ENCODE measurements at places on chromosomes 5 and 9.

DNA sequence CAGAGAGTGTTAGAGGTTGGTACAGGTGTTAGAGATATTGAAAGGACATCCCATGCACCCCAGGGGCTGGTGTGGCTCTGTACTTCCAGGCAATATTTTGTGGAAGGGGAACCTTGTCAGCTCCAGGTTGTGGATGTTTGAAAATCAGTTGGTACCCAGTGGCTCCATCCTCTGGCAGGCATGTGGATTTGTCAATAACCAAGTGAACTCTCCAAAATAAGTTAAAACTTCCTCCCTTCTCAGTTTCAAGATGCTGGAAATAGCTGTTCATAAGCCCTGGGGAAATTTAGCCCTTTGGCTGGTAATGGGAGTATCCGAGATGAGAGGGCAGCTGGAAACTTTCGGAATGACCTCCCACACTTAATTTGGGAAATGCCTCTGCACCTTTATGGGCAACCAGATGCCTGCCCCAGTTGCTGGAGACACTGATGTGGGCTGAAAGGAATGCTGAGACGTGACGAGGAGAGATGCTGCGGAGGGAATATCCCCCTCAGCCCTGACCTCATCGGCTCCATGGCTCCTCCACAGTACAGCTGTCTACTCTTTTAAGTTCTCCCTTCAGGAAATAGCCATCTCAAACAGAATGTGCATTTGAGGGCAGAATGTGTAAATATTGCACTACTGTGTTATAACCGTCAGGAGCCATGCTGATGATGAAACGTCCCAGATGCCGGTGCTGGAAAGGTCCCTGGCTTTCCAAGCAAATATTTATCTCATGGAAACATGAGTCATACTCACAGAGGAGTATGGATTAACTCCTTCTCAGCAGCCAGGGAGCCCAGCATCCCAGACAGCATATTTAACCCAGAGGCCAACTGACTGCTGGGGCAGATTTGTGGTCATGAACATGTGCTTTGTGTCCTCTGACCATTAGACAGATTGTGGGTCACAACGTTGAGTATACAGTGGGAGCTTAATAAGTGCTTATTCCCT is 29.5 kb downstream of the TGFBI start:
- DNase-seq: no peak

DNA sequence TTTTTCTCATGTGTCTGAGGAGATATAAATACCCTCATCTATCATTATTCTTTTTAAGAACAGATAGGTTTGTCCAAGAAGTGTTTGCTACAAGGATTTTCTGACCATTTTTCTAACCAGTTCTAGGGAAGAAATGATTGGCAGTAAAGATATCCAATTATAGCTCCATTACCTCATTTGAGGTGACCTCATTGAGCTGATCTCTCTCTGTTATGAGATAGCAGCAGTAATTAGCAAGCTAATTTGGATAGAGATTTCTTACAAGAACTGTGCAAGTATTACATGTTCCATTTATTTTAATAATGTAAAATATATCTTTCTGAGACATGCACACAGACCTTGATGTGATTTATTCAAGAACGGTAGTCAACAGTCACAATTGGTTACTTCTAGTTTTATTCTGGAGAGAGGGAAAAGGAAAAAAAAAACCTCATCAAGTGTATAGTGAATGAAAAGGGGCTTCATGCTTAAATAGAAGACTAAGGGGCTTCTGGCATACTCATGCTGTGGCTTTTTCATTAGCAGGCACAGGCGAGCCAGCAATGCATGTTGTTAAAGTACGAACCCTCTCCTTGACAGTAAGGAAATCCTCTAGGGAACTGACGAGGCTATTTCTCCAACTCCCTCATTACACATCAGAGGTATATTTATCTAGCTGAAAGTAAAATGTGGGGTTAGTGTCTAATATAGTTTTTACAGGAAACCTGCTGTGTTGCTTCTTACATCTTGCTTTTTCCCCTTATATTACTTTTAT is 127.3 kb downstream of the NUDT12 start:
- no peak for DNase-seq

DNA sequence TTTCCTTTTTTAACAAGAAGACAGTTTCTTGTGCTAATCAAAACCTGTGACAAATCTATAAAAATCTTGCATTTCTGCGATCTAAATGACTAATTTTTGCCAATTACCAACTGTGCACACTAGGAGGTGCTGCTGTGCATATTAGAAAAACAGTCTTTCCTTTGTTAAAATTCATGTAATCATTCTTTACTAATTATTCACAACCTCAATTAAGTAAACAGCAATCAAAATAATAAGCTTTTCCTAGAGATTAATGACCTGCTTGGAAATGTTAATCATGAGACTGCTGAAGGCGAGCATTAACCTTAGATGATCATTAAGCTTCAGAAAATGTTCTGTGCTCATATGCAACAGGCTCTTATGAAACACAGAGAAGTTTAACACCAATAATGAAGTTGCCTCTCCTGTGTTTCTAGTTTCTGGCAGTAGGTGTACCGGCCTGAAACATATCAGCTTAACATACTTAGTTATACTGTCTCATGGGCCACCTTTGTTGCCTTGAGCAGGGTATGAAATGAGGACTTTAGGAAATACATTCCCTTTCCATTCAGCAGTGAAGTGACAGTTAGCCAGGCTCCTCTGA is 17.7 kb downstream of the RFESD start:
- DNase-seq: peak; percentile 61

DNA sequence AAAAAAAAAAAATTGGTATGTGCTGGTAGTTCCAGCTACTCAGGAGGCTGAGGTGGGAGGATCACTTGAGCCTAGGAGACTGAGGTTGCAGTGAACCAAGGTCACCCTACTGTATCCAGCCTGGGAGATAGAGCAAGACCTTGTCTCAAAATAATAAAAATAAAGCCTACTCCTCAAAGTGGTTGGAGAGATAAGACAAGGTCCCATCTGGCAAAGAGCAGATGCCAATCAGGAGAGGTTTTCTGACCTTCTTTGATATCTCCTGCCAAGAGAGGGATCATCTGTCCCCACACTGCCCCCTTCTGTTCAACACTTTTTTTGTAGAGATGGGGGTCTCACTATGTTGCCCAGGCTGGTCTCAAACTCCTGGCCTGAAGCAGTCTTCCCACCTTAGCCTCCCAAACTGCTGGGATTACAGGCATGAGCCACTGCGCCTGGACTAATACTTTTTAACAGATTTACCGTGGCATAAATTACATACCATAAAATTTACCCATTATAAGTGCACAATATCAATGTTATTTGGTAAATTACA is 64.7 kb downstream of the SH3PXD2B start:
- DNase-seq: no peak

GRCh38 chr5:14036947-14037346 is 92.5 kb upstream of the DNAH5 start:
- no peak for DNase-seq

- no peak for DNase-seq
These were observed 141.5 kb upstream of the FSTL4 start for GRCh38 chr5:133753856-133754255.

DNA sequence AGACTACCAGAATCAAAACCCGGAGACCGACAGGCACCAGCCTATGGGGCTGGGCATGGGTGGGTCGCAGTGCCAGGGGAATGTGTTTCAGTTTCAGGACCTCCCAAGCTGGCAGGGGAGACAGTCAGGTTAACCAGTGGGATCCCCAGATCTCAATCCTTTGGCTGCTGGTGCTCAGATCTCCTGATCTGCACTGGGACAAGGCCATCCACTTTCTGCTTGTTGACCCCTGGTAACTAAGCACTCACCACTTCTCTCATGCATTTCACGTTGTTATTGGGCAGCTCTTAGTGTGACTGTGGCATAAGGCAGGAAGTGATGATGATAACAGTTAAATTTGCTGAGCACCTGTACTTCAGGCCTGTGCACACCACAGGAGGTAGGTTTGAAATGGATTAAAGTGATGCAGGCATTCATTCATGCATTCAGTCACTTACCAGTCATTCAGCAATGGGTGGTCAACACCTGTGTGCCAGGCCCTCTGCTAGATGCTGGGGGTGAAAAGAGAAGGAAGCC is 42.1 kb upstream of the STXBP1 start:
- DNase-seq: peak; percentile 88

Data from RPMI8226 (cell line).